ENCODE measurements at places on chromosomes 4 and X.

DNA sequence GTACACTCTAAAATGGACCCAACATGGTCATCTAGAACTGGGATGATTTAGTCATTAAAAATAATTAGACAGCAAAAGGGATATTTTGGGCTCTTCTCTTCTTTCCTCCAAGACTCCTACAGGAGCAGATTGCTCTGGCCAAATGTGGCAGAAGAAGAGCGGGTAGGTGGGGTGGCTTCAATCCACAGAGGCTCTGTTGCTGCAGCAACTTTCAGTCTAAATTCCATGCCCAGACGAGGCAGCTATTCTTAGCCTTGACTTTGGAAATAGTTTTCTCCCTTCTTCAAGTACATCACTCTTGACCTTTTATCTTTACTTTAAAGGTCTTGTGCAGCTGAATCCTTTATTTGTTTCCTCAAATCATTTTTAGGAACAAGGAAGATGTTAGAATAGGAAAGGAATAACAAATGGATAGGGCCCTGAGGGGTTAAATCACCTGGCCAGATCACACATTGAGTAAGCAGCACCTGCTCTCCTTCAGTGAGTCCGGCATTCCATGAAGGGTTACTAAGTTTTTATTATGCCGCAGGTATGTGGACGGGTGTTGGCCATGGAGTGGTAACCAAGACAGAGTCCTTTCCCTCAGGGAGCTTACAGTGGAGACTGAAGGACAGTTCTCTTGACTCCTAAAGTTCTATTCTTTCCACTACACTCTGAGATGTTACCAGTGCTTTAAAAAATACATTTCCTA lies 19.3 kb upstream of the SORBS2 start:
- no peak for DNase-seq

GRCh38 chr4:11632483-11632882 lies 203.8 kb upstream of the HS3ST1 start:
- no peak for DNase-seq

DNA sequence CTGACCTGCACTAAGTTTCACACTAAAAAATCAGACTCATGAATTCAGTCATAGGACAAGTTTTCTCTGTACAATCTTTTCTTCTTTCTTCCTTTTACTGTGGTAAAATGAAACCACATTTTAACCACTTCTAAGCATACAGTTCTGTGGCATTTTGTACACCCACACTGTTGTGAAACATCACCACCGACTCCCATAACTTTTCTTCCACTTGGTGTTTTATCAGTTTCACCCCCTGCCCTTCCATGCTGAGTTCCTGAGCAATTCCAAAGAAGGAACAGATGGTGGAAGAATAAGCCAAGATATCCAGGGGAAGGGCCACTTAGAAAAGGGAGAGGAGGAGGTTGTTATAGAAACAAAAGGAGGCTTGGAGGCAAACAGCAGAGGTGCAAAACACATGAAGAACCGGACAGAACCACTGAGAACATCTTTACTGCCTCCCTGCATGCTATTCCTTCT lies 22.6 kb downstream of the SLC25A4 start:
- DNase-seq: no peak

GRCh38 chr4:54066088-54066415 lies 1.6 kb upstream of the CHIC2 start:
- no peak for DNase-seq

DNA sequence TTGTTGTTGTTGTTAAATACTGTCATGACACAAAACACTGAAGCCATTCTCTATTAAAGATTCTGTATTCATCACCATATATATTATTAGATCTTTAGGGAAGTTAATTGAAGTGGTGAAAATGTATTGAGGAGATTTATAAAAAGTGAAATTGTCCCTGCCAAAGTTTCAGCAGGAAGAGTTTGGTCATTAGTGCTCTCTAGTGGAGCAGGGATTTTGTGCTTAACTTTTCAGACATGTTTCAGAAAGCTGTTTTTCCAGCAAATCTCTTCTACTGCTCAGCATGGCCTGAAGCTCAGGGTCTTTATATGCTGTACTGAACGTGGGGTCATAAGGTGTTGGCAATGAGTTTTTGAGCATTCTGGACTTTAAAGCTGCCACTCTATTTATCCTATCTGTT lies 36.7 kb upstream of the CXXC4 start:
- DNase-seq: peak; percentile 12
